ENCODE measurements at places on chromosomes 7 and 10. TPM values are rescaled to one million over a fixed set of nuclear protein-coding genes. Genes with fewer than 3 reads are reported as not detected.

- H3K4me1 ChIP-seq, result peaks cover 56% of the 10 kb centered on the region
- peak overlapping the region; percentile 76 for H3K4me3 ChIP-seq
- H3K36me3 ChIP-seq, result no peaks in the 10 kb centered on the region
- peak; percentile 94 for DNase-seq
- peaks cover 95% of the 10 kb centered on the region for H3K27me3 ChIP-seq
These were observed 354.2 kb downstream of the DNAJB6 start for GRCh38 chr7:157690833-157691585.

- no peak overlapping the region for H3K4me3 ChIP-seq
- no peak overlapping the region for H3K27ac ChIP-seq
- no peaks in the 10 kb centered on the region for H3K36me3 ChIP-seq
- peaks cover 6% of the 10 kb centered on the region for H3K4me1 ChIP-seq
- no peak for DNase-seq
- no peaks in the 10 kb centered on the region for H3K27me3 ChIP-seq
These were observed 50.9 kb upstream of the A1CF start for GRCh38 chr10:50936335-50936734.

DNA sequence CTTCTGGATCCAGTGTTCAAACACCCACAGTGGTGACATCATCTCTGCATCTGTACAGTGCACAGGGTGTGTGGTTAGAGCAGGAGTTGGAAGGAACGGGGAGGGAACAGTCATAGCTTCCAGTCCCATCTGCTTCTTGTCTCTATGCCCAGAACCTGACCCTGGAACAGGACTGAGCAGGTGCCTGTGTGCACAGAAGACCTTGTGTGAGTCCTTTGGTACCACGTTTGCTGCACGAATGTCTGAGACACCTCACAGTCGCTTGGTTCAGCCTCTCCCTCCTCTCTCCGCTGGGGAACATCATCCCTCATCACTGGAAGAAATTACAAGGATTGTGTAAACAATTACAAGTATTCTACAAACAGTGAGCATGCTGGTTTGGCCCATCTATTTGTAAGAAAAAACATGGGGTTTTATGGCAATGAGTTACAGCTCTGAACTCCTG lies 243.0 kb upstream of the KLF6 start:
- H3K4me1 ChIP-seq, result no peaks in the 10 kb centered on the region
- H3K27ac ChIP-seq, result no peak overlapping the region
- H3K27me3 ChIP-seq, result no peaks in the 10 kb centered on the region
- H3K36me3 ChIP-seq, result no peaks in the 10 kb centered on the region
- H3K4me3 ChIP-seq, result no peak overlapping the region

WDFY4 gene
- total RNA-seq, result not detected

- no peaks in the 10 kb centered on the region for H3K4me1 ChIP-seq
- DNase-seq, result no peak
- H3K27me3 ChIP-seq, result no peaks in the 10 kb centered on the region
These were observed 22.9 kb upstream of the ELFN1 start for GRCh38 chr7:1646957-1647891.

DNA sequence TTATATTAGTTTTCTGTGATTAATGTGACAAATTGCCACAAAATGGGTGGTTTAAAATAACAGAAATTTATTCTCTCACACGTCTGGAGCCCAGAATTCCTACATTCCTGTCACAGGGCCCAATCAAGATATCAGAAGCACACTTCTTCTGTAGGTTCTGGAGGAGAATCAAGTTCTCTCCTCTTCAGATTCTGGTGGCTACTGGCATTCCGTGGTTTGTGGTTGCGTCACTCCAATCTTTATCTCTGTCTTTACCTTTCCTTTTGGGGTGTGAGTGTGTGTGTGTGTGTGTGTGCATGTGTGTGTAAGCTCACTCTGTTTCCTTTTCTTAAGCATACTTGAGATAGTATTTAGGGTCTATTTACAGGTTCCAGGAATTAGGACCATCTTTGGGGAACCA lies 115.5 kb upstream of the DKK1 start:
- H3K27me3 ChIP-seq, result no peaks in the 10 kb centered on the region
- DNase-seq, result no peak
- no peaks in the 10 kb centered on the region for H3K4me1 ChIP-seq
- no peaks in the 10 kb centered on the region for H3K36me3 ChIP-seq
- no peak overlapping the region for H3K27ac ChIP-seq
- no peak overlapping the region for H3K4me3 ChIP-seq

GRCh38 chr7:123643495-123644441 lies 11.9 kb upstream of the LMOD2 start:
- H3K4me1 ChIP-seq, result peaks cover 29% of the 10 kb centered on the region
- no peaks in the 10 kb centered on the region for H3K36me3 ChIP-seq
- H3K4me3 ChIP-seq, result peak overlapping the region; percentile 18
- DNase-seq, result peak; percentile 83

TSPAN33 gene
- total RNA-seq, result 34.5 TPM

TUBB8 gene
- total RNA-seq, result 1.9 TPM

DNA sequence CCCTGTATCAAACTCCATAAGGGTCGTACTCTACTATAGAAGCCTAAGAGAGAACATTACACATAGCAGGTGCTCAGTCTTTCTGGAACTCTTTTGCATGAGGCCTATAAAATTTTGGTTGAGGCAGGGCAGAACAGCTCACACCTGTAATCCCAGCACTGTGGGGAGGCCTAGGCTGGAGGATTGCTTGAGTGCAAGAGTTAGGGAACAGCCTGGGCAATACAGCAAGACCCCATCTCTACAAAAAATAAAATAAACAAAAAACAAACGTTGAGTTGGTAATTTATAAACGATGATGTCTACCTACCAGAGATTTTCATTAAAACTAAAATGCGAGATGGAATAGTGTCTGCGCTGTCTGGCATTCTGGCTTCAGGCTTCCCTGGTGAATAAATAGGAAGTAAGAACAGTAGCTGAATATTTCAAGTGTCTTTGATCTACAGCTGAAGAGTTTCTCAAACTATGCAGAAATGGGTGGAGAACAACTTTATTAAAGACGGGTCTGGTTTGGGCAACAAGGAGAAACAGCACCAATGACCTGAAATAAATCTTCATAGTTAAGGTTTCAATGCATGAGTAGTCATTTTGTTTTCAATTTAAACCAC lies 774 bp downstream of the PON2 start:
- H3K27me3 ChIP-seq, result no peaks in the 10 kb centered on the region
- no peak overlapping the region for H3K27ac ChIP-seq
- H3K36me3 ChIP-seq, result no peaks in the 10 kb centered on the region
- peak overlapping the region; percentile 70 for H3K4me3 ChIP-seq
- no peak for DNase-seq

DNA sequence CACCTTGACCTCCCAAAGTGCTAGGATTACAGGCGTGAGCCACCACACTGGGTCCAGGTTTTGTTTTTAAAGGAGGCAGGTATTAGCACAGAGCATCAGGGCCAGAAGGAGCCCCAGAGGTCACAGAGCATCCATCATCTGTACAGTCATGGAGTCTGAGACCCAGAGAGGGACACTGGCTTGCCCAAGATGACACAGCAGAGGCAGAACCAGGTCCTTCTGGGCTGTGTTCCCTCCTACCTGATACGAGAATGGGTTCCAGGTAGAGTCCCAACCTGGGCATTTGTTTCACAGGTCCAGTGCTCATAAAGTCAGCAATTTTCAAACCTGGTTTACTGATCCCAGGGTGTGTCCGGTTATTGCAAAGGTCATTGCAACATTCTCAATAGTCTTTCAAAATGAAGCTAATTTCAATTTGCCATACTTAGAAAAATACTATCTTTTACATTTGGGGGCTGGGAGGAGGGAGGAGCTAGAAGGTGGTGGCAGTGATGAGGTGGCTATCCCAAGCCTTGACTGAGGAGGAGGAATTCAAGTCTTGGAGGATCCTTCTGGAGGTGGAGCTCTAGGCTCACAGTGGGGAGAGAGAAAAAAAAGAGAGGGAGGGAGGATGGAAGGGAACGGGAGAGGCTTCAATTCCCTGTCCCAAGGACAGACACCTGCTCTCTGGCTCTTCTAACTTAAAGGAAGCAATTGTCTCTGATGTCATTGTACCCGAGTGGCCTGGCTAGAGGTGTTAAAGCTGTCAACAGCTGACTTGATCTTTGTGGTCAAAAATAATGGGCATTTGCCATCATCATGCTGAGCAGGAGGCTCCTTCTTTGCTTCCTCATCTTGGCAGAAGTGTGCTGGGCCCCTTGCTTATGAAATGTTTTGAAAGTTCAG lies 8.1 kb downstream of the MXI1 start:
- H3K4me1 ChIP-seq, result peaks cover 13% of the 10 kb centered on the region
- no peak for DNase-seq
- H3K27me3 ChIP-seq, result peaks cover 47% of the 10 kb centered on the region
- H3K36me3 ChIP-seq, result no peaks in the 10 kb centered on the region

- no peak overlapping the region for H3K27ac ChIP-seq
- no peaks in the 10 kb centered on the region for H3K36me3 ChIP-seq
- no peaks in the 10 kb centered on the region for H3K4me1 ChIP-seq
- H3K27me3 ChIP-seq, result no peaks in the 10 kb centered on the region
These were observed 43.2 kb upstream of the TES start for GRCh38 chr7:116167177-116167576.

- no peaks in the 10 kb centered on the region for H3K4me1 ChIP-seq
- no peaks in the 10 kb centered on the region for H3K27me3 ChIP-seq
- DNase-seq, result no peak
- H3K4me3 ChIP-seq, result no peak overlapping the region
- H3K36me3 ChIP-seq, result no peaks in the 10 kb centered on the region
These were observed 18.0 kb downstream of the WDR37 start for GRCh38 chr10:1074052-1074747.

SPDYE8 gene
- not detected for total RNA-seq

DNA sequence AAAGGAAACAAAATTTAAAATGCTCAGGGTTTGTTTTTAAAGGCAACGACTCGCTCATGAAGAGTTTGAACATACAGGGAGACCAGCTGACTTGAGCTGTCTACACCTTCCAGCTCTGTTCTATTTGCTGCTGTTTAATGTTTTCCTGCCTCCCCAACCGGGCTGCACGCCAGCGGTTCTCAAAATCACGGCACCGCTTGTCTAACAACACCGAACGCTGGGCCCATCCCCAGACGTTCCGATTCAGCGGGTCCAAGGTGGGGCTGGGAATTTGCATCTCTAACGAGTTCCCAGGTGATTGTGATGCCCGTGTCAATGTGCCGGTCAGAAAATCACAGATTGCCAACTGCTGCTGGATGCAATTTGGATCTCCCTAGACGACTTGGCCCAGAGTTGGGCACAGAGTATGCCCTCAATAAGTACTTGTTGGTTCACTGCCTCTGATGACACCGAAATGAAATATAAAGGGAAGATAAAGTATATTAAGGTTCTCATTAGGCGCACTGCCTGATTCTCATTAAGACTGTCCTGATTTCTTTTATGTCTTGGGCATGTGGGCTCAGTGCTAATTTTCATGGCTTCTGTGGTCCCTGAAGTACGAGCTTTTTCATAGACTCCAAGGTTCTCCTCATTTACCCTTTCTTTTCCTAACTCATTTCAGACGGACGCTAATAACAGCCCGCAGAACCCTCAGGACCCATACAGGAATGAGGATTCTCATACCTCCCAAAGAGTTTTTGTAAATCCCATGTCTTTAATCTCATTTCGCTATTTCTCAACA lies 28.5 kb downstream of the CELF2 start:
- no peaks in the 10 kb centered on the region for H3K27me3 ChIP-seq
- no peak overlapping the region for H3K27ac ChIP-seq
- no peaks in the 10 kb centered on the region for H3K36me3 ChIP-seq
- peaks cover 33% of the 10 kb centered on the region for H3K4me1 ChIP-seq

GRCh38 chr7:38975944-38976392 lies 1.7 kb upstream of the POU6F2 start:
- no peaks in the 10 kb centered on the region for H3K36me3 ChIP-seq
- peak overlapping the region; percentile 42 for H3K4me3 ChIP-seq
- DNase-seq, result peak; percentile 78
- H3K27ac ChIP-seq, result no peak overlapping the region

FZD8 gene
- total RNA-seq, result 5.0 TPM

TMEM176B gene
- 0.54 TPM for total RNA-seq

All from neural progenitor cell (in vitro differentiated cells).